IPS DF 6.9 (cell line): ENCODE measurements at places on chromosomes 7 and 10.

DNA sequence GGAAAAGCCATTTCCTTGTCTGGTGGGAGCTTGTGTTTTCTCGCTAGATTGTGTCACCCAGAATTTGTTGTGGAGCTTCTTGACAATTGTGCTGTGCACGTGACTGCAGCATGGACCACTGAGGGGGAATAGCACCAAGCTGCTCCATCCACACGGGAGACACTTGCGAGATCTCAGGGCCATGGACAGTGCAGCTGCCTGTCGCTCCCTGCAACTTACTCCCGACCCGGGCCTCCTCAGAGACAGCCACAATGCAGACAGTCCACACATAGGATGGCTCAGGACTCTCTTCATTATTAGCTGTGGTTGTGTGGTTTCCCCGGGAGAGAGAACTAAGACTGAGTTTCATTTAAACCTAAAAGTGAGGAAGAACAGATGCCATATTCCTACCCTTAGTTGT is 673.2 kb upstream of the GALNT17 start:
- no peak for DNase-seq

- DNase-seq, result no peak
Measured at GRCh38 chr10:71711052-71711623, 8.4 kb downstream of the C10orf105 start.

GRCh38 chr10:90784771-90785170 is 73.1 kb downstream of the HTR7 start:
- DNase-seq, result no peak

DNA sequence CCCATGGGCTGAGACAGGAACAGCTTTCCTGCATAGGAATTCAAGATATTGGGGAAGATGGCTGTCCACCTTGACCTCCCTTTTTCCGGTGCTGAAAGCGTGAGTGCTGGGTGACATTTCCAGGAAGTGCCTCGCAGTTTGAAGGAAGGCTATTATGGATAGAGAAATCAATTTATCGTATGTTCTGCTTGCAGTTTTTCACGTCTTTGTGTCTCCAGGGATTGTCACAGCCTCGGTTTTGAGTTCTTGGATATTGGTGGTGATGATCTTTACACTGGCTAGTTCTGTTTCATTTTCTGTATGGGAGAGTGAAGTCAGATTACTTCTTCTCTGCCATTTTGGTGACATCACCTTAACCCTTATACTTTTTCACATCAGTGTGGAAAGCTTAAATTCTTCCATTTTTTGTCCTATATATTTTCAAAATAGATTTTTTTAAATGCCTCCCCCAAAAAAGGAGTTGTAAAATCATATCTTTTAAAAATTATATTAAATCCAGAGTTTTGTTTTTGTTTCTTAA is 102.5 kb upstream of the APBB1IP start:
- DNase-seq, result no peak

GRCh38 chr7:88758381-88759229 is 895 bp upstream of the ZNF804B start:
- DNase-seq, result no peak

GRCh38 chr10:44177610-44178009 is 207.3 kb downstream of the CXCL12 start:
- no peak for DNase-seq

DNA sequence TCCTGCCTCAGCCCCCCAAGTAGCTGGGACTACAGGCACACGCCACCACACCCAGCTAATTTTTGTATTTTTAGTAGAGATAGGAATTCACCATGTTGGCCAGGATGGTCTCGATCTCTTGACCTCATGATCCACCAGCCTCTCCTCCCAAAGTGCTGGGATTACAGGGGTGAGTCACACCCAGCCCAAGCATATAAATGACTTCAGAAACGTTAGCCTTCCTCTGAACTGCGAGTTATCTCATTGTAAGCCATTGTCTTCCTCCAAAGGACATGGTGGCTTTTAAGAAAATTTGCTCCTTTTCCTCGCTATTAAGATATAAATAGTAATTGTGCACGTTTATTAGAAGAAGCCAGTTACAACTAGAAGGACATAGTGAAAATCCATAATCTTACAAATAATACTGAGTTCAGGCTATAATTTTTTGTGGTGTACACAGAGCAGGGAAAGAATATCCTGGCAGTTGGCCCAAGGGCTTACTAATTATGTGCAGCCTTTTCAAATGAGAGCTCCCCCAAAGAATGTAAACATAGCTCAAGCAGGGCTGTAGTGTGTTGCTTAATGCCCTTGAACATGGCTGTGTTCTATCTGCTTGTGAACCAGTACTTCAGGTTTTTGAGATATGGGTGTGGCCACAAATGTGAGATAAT is 495.8 kb downstream of the PARD3 start:
- no peak for DNase-seq

- DNase-seq, result no peak
Measured at GRCh38 chr7:2849941-2850766, 6.0 kb upstream of the GNA12 start.

DNA sequence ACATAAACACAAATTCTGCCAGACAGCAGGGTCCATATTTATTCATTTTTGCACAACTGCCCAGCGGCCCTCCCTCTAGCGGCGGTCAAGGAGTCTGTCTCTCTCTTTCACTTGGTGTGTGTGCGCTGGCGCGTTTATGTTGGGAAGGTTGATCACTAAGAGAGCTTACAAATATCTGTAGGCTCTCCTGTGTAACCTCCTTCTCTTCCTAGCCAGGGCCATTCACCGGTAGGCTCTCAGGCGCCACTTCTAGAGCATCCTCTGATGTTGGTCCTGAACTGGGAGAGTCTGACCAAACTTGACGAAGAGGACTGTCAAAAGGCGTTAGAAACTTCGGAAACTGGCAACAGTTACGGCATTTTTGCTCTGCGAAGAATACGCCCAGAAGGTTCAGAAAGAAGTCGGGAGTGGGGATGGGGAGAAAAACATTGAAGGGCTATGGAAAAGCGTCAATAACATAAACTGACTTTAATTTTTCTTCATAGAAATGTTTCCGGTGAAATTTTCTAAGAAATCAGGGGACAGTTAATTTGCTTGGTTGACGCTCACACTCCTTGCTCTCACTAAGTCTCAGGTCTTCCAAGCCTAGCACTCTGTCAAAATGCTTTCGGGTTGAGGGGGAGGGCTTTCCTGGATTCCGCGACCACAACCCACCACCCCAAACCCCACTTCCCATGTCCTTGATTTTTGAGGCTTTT is 731.1 kb downstream of the ZWINT start:
- DNase-seq, result no peak

DNA sequence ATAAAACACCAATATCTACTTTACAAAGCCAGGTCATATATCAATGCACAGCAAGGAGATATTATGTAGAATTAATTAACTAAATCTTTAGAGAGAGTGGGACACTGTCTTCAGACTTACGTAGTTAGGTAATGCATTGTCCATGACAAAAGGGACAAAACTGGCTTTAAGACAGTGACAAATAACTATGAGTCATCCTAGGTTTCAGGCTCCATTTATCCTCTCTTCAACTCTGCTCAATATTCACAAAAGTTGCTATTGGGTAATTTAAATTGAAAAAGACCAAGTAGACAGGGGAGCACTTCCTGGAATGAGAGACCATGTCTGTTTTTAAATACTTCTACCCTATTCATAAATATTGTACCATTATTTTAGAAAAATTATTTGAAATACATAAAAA is 464.5 kb downstream of the ARL4A start:
- no peak for DNase-seq

DNA sequence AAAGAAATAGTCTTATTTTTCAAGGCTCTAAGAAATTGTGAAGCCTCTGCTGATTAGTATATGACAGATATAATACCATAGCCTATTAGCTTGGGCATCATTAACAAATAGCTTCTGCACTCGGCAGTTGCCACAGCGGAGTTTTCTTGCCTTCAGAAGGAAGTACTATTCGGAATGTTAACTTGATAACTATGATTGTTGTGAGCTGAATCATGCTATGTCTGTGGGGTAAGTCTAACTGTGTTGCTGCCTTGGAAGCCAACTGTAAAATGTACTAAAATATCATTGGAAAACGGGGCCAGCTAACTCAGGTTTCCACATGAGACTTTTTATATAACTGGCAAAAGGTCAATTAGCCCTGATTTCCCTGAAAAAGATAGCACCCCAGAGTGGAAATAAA is 93.2 kb downstream of the TWIST1 start:
- DNase-seq, result no peak

GRCh38 chr10:100348389-100348927 is 1.4 kb downstream of the SCD start:
- DNase-seq, result no peak

GRCh38 chr10:11824376-11824775 is 1.2 kb downstream of the PROSER2 start:
- no peak for DNase-seq

- peak; percentile 20 for DNase-seq
Measured at GRCh38 chr10:83991986-83992753, 147.1 kb upstream of the GHITM start.

DNA sequence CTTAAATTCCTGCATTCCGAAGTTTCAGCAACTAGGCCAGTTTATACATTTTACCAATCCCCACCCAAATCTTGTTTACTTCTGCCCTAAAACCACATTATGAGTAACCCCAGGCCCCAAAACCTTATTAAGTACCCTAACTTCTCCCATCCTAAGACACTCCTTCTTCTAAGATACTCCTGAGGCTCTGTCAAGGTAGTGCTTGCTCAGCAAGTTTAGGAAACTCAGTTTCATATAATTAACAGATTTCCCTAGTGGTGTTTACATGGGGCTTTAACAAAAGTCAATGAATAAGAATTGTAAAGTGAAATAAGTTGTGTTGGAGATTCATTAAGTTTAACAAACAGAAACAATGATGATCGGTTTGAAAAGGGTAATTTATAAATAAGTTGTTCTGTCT is 77.8 kb downstream of the CPEB3 start:
- no peak for DNase-seq

GRCh38 chr10:88544140-88544870 is 38.8 kb downstream of the RNLS start:
- DNase-seq, result no peak

DNA sequence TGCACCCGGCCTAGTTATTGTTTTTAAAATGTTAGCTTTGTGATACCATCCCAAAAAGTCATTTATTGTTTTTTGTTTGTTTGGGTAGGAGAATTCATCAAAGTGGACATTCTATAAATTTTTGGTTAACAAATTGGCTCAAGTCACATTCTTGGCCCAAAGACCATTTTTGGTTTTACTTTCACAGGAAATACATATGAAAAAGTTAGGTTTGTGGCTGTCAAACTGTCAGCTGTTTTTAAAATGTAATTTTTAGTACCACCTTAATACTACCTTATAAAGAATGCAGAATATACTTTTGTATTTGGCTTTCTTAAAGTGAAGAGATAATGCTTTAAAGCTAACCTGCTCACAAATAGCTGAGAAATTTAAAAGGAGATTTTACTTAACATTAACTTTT is 25.1 kb downstream of the TMEM168 start:
- DNase-seq, result no peak

DNA sequence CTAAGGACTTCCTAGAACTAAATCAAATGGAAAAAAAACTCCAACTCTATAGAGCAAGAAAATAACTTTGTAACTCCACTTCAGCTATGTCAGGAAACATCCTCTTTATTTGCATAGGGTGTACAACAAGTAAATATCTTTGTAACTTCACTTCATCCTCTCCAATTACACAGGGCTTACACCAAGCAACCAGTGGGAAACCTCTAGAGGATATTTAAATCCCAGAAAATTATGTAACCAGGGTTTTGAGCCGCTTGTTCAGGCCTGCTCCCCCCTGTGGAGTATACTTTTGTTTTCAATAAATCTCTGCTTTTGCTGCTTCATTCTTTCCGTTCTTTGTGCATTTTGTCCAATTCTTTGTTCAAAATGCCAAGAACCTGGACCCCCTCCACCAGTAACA is 22.2 kb downstream of the LIPJ start:
- DNase-seq, result no peak

DNA sequence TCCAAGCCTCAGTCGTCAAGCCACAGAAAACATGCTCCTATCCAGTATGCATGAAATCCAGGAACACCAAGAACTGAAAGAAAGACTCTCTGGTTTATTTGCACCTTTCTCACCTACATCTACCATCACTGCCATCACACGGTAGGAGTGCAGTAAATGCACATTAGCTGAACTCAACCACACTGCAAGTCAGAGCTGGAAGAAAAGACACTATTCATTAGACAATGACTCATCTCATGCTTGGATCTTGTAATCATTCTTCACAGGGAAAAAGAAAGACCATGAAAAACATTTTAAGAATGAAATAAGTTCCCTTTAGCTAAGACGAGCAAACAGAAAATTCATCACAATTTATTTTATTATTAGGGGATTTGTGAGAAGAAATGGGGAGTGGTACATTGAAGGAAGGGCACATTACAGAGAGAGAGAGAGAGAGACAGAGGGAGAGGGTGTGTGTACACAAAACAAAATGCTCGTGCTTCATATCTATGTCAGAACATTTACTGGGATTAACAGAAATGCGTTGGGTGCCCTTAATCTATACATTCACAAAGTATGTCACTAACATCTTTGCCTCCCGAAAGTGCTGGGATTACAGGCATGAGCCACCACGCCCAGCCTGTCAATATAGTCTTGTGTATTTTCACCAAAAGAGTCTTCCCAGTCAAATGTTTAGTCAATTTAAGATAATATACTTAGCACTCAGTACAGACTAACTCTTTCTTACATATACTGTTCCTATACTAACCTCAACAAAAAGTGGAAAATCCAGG is 324.9 kb downstream of the PARD3 start:
- no peak for DNase-seq

- no peak for DNase-seq
Measured at GRCh38 chr10:88091490-88092061, 228.2 kb downstream of the PTEN start.

DNA sequence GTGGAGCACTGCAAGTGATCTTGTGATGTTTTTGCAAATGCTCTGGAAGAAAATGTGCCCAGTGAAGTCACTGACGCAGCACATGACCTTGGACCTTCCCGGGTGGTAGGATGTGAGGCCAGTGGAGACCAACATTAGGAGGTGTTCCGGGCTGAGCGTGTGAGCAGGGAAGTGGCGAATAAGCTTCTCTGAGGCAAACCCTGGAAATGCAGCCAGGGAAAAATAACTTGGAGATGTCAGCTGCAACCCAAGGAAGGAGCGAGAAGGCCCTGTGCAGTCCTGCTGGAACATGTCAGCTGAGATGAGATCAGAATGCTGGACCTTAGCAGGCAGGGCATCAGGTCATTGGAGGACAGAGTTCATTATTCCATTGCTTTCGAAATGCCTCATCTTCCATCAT is 18.6 kb upstream of the SDK1 start:
- no peak for DNase-seq

- DNase-seq, result no peak
Measured at GRCh38 chr7:70595370-70595754, 536.6 kb upstream of the GALNT17 start.

- no peak for DNase-seq
Measured at GRCh38 chr10:119542357-119542987, at the start of gene RGS10. RGS10 (minus strand) TSS chr10:119542719; CDS start chr10:119542638, 81 bp downstream.
